Activated CD4-positive, alpha-beta T cell treated with anti-CD3 and anti-CD28 coated beads, Interleukin-2, amount 10 ng/mL, durations not matched to agents 24 days and 14 days (primary cell): ENCODE measurements at places on chromosomes 4 and X.
A peak's percentile ranks its signal among the peaks of the same experiment; 100 is the strongest.

DNA sequence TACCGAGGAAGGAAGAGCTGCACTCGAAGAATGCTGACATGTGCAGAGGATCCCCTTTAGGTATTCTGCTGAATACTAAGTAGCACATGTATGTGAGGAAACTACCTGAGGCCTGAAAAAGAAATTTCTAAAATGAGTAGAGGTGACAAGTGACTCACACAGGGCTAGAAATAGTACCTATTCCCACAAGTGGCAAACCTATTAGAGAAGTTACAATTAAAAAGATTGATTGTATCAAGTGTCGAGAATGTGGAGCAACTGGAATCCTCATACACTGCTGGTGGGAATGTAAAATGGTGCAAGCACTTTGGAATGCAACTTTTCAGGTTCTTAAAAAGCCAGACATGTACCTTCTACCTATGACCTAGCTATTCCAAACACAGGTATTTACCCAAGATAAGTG is 47.4 kb downstream of the CCSER1 start:
- no peak overlapping the region for H3K4me3 ChIP-seq
- no peaks in the 10 kb centered on the region for H3K27me3 ChIP-seq
- no peaks in the 10 kb centered on the region for H3K36me3 ChIP-seq
- no peak for DNase-seq

DNA sequence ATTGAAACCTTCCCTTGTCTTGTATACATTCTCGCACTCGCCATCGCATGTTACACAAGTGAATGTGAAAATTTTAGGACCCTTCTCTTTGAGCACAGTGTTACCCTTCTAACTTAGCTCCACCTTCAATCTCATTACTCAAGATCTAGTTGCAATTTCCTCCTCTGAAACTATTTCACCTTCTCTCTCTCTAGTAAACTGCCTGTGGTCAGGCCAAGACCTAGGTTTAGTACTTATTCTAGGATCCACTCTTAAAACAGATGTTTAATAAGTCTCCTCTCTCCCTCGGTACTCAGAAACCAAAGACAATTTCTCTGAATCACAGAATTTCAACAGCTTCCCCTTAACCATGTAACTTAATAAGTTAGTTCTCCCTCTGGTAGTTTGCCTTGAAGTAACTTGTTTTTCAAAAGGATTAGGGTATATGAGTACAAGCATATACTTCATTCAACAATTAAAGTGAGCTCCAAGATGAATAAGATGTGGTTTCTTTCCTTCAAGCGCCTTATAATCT is 156.0 kb downstream of the SH3KBP1 start:
- no peak for DNase-seq
- H3K36me3 ChIP-seq = peaks cover 12% of the 10 kb centered on the region
- peak overlapping the region; percentile 79 for H3K27ac ChIP-seq
- H3K27me3 ChIP-seq = no peaks in the 10 kb centered on the region

DNA sequence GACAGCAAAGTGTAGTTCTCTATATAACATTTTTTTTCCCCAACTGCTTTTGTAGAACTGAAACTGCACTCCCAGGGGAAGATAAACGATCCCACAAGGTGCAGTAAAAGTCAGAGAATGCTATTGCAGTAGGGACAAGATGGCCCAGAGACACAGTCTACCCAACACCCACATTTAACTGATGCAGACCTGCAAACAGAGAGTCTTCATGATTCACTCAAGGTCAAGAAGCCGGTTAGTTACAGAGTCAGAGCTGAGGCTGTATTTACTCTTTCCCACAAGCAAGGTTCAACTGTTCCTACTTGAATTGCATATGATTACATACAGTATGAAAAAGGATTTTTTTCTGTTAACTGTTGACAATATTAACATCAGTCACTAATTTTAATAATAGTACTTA is 654.6 kb downstream of the IL1RAPL1 start:
- H3K4me1 ChIP-seq = no peaks in the 10 kb centered on the region
- H3K4me3 ChIP-seq = no peak overlapping the region
- no peaks in the 10 kb centered on the region for H3K36me3 ChIP-seq
- no peak overlapping the region for H3K27ac ChIP-seq

GRCh38 chrX:45972636-45973035 is 572.6 kb downstream of the ZNF674 start:
- peaks cover 2% of the 10 kb centered on the region for H3K27me3 ChIP-seq
- H3K27ac ChIP-seq = no peak overlapping the region
- H3K4me1 ChIP-seq = no peaks in the 10 kb centered on the region
- no peak overlapping the region for H3K4me3 ChIP-seq
- H3K36me3 ChIP-seq = no peaks in the 10 kb centered on the region
- DNase-seq = no peak

GRCh38 chr4:129748991-129749390 is 653.0 kb downstream of the C4orf33 start:
- H3K4me1 ChIP-seq = no peaks in the 10 kb centered on the region
- no peaks in the 10 kb centered on the region for H3K27me3 ChIP-seq
- no peak for DNase-seq
- no peak overlapping the region for H3K4me3 ChIP-seq
- no peaks in the 10 kb centered on the region for H3K36me3 ChIP-seq

DNA sequence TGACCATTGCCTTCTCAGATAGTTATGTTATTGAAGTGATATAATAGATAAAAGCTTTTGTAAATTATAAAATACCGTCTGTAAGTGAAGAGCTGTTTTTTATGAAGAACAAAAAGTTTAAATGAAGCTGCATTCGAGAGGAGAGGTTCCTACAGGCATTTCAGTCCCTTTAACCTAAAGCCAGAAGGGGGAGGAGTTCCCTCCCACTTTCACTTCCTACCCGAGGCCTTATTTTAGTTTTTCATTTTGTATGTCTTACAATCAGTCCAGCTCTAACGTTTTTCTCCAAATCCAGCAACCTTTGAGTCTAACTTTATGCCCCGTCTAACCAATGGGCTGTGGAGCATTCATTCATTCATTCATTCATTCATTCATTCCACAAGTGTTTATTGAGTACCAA is 16.5 kb upstream of the SOX3 start:
- H3K4me1 ChIP-seq = no peaks in the 10 kb centered on the region
- no peak for DNase-seq
- no peaks in the 10 kb centered on the region for H3K36me3 ChIP-seq
- H3K27ac ChIP-seq = no peak overlapping the region
- no peak overlapping the region for H3K4me3 ChIP-seq

DNA sequence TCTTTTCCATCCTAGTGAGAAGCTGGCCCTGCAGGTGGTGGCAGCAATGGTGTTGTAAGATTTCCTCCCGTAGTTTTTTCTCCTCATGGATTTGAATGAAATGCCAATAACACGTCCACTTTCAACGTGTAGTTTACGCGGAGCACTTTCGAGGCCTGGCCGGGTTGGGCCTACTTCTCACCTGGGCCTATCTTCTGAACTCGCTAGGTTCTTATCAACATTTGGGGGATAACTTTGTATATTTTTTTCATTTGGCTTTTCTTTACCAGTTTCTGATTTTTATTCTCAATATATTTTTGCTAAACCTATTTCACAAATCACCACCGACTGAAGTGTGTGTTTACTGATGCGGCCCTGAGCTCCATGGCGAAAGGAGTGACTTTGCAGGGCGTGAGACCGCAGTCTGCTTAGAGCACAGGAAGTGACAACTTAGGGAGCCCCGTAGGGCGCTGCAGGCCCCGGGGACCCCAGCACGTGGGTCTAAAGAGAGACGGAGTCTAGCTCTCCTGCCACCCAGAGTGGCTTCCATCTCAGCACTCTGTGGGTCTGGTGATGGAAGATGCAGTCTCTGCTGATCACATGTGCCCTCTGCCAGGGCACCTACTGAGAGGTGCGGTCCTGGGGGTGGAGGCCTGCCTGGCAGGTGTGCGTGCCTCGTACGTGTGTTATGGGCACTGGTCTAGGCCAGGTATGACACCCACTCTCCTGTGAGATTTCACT is 29.1 kb downstream of the NELFA start:
- H3K27ac ChIP-seq = no peak overlapping the region
- no peak for DNase-seq
- no peak overlapping the region for H3K4me3 ChIP-seq
- peaks cover 57% of the 10 kb centered on the region for H3K36me3 ChIP-seq
- H3K4me1 ChIP-seq = peaks cover 9% of the 10 kb centered on the region

GRCh38 chrX:107834275-107835201 is 8.9 kb downstream of the MID2 start:
- H3K27ac ChIP-seq = no peak overlapping the region
- peaks cover 2% of the 10 kb centered on the region for H3K27me3 ChIP-seq
- H3K4me1 ChIP-seq = no peaks in the 10 kb centered on the region
- no peak for DNase-seq
- no peak overlapping the region for H3K4me3 ChIP-seq

- H3K4me3 ChIP-seq = no peak overlapping the region
- no peaks in the 10 kb centered on the region for H3K4me1 ChIP-seq
- no peaks in the 10 kb centered on the region for H3K36me3 ChIP-seq
Measured at GRCh38 chr4:141898346-141898745, 262.0 kb downstream of the IL15 start.

DNA sequence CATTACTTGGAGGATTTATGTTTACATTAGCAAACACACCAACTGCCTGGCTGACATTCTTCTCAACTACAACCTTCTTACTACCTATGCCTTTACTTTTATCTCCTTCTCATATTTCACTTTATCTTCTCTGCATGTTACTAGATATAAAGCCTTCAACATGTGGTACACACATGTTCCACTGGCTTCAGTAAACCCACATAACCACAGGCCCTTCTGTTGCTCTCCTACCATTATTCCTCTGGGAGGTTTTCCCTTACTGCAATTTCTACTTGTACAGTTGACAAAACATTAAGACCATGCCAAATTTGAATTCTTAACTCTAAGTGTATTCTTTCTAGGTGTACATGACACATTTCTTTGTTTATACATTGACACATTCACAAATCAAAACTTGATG is 133.1 kb downstream of the ARAP2 start:
- H3K4me1 ChIP-seq = no peaks in the 10 kb centered on the region
- peaks cover 29% of the 10 kb centered on the region for H3K36me3 ChIP-seq
- H3K4me3 ChIP-seq = no peak overlapping the region
- DNase-seq = no peak

GRCh38 chr4:88858752-88859151 is 161.1 kb upstream of the NAP1L5 start:
- DNase-seq = no peak
- no peak overlapping the region for H3K4me3 ChIP-seq
- peaks cover 2% of the 10 kb centered on the region for H3K27me3 ChIP-seq
- H3K27ac ChIP-seq = no peak overlapping the region

DNA sequence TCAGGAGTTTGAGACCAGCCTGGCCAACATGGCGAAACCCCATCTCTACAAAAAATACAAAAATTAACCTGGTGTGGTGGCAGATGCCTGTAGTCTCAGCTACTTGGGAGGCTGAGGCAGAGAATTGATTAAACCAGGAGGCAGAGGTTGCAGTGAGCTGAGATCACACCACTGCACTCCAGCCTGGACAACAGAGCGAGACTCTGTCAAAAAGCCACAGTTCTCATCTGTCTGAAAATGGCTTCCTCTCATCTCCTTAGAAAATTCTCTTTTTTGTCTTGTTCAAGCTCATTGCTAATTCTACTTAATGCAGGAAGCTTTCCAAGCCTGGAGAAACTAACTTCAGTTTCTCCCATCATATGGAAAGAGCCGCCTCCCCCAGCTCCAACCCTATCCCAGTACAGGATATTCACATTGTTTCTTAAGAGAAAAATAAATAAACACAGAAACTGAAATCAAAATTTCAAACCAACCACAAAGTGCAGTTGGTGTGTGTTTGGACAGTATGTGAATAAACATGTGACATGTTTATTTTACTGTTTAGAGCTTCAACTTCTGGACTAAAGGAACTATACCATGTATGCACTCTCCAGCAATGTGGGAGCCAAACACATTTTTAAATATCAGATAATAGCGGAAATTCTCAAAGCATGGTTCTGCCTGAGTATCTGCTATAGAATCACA is 55.0 kb upstream of the GAB1 start:
- H3K36me3 ChIP-seq = no peaks in the 10 kb centered on the region
- DNase-seq = no peak
- no peak overlapping the region for H3K27ac ChIP-seq
- H3K4me3 ChIP-seq = no peak overlapping the region

DNA sequence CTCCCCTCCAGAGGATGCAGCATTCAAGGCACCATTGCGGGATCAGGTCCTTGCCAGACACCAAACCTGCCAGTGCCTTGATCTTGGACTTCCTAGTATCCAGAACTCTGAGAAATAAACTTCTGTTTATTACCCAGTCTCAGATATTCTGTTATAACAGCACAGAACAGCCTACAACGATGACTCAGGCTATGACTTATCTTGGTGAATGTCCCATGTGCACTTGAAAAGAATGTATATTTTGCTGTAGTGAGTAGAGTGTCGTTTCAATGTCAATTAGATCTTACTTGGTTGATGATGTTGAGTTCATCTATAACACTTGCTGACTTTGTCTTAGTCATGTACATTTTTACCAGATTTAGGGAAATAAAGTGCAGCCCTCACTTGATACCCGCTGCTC is 34.5 kb upstream of the PGRMC1 start:
- H3K36me3 ChIP-seq = no peaks in the 10 kb centered on the region
- H3K27me3 ChIP-seq = peaks cover 8% of the 10 kb centered on the region
- H3K4me3 ChIP-seq = no peak overlapping the region
- H3K4me1 ChIP-seq = no peaks in the 10 kb centered on the region
- no peak for DNase-seq
- no peak overlapping the region for H3K27ac ChIP-seq

DNA sequence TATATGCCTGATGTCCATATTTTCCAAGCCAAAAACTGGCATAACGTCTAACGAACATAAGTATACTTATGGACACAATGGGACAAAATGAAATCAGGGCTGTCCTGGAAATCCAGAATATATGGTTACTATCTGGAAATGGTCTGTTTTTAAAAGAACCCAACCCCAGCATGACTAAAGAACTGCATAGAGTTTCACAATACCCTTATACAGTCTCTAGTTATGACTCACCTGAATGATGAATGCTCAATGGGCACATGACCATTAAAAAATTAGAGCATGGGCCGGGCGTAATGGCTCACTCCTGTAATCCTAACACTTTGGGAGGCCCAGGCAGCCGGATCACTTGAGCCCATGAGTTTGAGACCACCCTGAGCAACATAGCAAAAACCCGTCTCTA is 31.8 kb downstream of the AMMECR1 start:
- H3K27me3 ChIP-seq = no peaks in the 10 kb centered on the region
- peaks cover 9% of the 10 kb centered on the region for H3K4me1 ChIP-seq
- peaks cover 2% of the 10 kb centered on the region for H3K36me3 ChIP-seq
- no peak for DNase-seq
- no peak overlapping the region for H3K27ac ChIP-seq

DNA sequence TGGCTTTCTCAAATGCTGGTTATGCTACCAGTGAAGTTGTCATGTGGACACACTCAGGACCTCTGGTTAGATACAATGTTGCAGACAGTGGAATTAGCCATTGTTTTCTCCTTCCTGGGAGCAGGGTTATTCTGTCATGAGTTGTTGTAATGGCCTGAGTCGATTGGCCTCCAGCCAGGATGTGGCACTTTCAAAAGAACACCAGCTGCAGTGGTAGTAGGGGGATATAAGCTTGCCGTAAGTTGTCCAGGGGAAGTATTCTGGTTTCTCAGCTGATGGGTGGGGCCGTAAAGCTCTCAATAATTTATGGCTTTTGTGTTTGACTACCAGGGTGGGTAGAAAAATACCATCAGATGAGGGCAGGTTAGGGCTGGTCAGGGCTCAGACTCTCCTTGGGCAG is 697.5 kb upstream of the GNPDA2 start:
- DNase-seq = no peak
- H3K4me3 ChIP-seq = no peak overlapping the region
- H3K4me1 ChIP-seq = no peaks in the 10 kb centered on the region
- H3K27ac ChIP-seq = no peak overlapping the region
- no peaks in the 10 kb centered on the region for H3K27me3 ChIP-seq
